ACHN (cell line): ENCODE measurements at places on chromosomes 6 and 20.

GRCh38 chr6:33430991-33431879 is 11.4 kb downstream of the SYNGAP1 start:
- DNase-seq: no peak

DNA sequence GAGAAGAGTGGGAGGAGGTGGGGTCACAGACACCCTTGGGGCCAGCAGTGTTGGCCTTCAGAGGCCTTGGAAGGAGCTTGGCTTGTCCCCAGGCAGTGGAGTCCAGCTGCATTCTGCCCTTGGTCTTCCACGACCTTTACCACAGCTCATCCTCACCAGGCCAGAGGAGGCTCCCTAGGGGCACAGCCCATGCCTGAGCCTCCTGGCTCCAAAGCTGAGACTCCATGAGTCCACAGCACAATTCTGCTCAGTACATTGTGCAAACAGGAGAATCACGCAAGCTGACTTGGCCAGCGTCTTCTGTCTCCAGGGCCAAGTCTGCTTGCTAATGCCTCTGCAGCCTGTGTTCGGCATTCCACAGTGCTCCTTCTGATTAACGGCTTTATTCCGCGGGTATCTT is 337.2 kb downstream of the SMOC2 start:
- DNase-seq: no peak

GRCh38 chr20:58014628-58015315 is 213.7 kb downstream of the ANKRD60 start:
- no peak for DNase-seq

- DNase-seq: peak; percentile 69
Measured at GRCh38 chr6:21596949-21597682, 3.6 kb downstream of the SOX4 start.

DNA sequence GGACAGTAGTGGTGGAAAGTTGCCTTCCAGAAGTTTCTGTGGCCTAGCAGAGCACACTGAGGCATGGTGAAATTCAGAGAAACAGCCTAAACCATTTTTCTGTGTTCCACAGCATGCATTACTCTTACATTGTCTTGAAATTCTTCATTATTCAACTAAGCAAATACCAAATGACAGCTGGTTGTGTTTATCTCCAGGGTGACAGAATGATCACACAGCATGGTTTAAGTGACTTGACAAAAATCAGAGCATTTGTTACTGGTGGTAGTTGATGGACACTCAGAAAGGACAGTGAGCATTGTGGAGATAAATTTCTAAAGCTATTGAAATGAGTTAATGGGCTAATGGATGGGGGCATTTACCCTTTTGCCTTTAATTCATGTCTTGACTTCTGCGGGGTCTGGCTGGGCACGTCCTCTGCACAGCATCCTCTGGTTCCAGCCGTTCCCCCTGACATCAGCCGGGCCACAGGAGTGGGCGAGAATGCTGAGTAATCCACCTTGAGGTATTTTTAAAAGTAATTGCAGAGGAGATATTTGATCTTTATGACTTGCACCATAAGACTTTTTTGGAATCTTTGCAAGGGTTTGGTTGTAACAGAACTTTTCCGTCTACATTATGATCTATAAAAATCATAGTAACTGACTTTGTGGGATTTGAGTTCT is 78.9 kb upstream of the SCP2D1 start:
- no peak for DNase-seq
